Left colon (tissue), 2 donors: ENCODE measurements at places on chromosomes 5 and 9.

DNA sequence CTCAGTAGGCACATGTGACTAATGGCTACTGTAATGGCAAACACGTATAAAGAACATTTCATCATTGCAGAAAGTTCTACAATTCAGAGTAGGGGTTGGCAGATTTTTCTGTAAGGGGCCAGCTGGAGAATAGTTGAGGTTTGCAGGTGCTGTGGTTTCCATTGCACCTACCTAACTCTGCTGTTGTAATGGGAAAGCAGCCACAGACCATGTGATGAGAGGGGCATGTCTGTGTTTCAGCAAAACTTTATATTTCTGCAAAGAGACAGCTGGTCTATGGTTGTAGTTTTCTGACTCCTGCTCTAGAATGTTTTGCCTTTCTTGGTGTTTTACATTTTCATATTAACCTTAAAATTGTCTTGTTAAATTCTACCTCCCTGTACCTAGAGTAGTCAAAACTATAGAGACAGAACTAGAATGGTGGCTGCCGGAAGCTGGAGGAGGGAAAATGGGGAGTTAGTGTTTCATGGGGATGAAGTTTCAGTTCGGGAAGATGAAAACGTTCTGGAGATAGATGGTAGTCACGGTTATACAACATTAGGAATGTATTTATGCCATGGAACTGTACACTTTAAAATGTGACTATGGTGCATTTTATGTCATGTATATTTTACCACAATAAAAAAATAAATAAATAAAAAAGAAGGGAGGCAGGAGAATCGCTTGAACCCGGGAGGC is 44.3 kb downstream of the NUP214 start:
- no peak for DNase-seq

GRCh38 chr5:130893006-130893405 is 272.1 kb downstream of the HINT1 start:
- DNase-seq: no peak

DNA sequence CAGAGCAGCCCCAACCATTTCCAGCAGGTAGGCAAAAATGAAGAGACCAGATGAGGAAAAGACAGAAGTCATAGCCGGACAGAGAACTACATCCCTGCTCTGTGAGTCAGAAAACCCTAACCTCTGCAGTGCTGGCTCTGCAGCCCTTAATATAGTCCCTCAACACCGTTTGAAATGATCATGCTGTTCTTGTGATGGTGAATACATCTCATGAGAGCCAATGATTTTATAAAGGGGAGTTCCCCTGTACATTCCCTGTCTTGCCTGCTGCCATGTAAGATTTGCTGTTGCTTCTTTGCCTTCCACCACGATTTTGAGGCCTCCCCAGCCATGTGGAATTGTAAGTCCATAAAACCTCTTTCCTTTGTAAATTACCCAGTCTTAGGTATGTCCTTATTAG is 216.8 kb upstream of the RFX3 start:
- no peak for DNase-seq

- no peak for DNase-seq
Observed at GRCh38 chr5:58857609-58858008, 274.7 kb downstream of the RAB3C start.

DNA sequence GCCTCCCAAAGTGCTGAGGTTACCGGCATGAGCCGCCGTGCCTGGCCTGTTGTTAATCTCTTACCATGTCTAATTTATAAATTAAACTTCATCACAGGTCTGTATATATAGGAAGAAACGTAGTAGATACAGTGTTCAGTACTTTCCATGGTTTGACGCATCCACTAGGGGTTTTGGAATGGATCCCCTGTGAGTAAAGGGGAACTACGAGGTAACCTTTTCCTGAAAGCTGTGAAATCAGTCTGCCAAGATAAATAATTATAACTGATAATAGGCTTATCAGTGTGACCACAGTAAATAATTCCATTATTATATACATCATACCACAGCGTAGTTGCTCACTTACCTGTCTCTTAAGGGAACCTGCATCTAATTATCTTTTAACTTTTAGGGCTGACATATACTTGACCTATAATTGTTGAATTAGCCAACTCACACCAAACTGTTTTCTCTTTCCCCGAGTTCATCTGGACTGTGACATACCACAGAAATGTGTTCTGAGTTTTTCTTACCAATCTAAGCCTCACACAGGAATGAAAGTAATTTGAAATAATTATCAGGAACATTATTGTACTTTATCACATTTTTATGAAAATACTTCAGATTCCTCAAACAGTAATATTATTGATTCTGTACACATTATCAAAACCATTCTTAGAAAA is 42.9 kb downstream of the DAPK1 start:
- DNase-seq: no peak

- no peak for DNase-seq
Observed at GRCh38 chr9:134544388-134545214, 97.0 kb upstream of the COL5A1 start.

DNA sequence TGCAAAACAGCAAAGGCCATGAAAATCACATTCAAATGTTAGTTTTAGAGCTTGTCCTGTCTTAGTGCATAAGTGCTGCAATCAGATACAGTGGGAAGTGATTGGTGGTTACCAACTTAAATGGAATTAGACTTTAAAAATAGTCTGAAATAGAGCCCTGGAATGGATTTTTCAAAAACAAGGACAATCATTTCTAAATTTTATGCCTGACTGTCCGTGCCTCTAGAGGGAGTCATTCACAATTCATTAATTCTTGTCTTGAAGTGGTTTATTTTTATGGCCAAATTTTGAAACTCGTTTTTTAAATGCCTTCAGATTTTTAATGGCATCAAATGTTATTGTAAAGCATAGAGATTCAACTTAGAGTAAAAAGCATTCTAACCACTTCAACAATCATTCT is 561.8 kb upstream of the DAB2 start:
- DNase-seq: no peak

DNA sequence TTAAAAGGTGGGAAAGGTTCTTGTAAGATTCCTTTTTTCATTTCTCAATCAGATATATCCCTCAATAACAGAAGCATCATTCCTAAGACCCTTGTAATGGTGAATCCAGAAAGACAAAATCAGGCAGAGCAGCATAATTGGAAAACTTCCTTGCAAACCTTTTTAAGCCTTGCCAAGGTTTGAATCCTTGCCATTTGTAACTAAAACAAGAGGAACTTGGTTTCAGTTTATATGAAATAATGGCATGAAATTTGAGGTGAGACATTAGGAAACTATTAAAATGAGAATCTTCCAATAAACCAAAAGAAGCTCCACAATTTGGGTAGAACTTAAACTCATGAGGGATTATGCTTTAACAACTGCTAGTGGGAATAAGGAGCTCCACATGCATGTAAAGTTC is 384.7 kb upstream of the SMC2 start:
- no peak for DNase-seq

- peak; percentile 67 for DNase-seq
Observed at GRCh38 chr5:124743602-124744169, 2.8 kb downstream of the ZNF608 start.

DNA sequence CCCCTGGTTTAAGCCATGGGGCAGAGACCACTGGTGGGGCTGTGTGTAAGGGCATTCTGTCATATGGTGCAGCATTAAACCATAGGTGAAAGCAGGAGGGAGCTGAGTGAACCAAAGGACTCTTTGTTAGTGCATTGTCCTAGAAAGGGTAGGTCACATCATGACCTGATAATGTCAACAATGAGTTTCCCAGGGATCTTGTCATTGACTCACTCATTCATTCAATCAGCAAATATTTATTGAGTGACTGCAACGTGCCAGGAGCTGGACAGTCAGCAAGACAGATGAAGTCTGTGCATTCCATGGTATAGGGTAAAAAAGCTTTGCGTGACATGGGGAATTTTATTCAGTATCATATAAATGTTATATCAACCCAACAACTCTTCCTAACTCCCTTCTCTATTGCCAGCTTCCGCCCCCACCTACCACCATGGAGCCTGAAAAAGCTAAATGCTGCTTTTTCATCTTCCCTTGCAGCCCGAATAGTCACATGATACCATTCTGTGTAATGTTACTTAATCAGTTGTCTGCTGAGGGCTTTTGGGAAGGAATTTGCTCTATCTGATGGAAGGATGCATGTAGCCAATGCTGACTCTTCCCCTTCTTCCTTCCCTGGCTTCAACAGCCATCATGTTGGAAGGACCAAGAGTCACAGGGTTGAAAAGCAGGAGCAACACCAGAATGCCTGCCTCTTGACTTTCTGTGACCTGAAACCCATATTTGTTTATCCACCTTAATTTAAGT is 11.5 kb upstream of the OTULINL start:
- DNase-seq: no peak

DNA sequence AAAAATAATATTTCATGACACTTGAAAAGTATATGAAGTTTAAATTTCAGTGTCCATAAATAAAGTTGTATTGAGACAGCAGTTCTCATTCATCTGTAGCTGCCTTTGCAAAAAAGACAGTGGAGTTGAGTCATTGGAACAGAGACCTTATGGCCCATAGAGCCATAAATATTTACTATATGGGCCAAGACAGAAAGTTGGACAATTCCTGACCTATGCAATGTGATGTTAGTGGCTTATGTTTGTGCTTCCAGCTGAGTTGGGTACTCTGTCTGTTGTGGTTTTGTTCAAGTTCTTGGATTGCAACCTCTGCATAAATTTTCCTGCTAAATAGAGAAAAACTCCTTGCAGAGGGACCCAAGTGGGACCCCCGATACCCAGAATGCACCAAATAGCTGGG is 69.8 kb downstream of the KCNIP1 start:
- DNase-seq: no peak

DNA sequence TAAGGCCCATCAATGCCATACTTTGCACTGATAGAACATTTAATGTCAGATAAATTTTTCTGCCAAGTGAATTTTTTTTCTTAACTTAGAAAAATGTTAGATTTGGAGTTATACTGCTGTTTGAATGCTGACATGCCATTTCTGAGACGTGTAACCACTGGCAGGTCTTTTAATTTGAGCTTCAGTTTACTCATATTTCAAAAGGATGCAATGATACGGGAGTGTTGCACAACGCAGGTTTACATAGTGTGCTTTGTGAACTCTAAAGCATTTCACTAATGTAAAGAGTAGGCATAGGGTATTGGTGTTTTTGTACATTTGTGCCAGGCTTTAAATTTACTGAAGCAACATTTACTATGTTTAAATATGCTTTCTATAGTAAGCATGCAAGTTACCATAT is 4.2 kb downstream of the ZBTB43 start:
- DNase-seq: no peak

DNA sequence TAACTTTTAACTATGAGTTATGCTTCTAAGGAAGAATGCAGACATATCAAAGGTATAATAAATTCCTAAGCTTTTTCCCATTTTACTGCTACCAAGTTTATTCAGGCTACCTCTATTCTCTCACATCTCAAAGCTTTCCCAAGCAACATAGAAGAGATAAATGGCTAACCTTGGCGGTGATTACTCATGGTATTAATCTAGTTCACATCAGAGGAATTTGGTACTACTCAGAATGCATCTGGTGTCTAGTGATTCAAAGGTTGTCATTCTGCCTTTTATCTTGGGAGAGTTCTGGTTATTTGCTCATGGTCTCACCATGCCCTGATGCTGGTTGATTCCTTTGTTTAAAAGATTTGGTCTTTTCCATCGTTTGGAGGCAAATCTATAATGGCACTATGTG is 182.7 kb downstream of the TAF11L14 start:
- DNase-seq: no peak

- no peak for DNase-seq
Observed at GRCh38 chr5:41809128-41809527, 61.1 kb downstream of the OXCT1 start.

DNA sequence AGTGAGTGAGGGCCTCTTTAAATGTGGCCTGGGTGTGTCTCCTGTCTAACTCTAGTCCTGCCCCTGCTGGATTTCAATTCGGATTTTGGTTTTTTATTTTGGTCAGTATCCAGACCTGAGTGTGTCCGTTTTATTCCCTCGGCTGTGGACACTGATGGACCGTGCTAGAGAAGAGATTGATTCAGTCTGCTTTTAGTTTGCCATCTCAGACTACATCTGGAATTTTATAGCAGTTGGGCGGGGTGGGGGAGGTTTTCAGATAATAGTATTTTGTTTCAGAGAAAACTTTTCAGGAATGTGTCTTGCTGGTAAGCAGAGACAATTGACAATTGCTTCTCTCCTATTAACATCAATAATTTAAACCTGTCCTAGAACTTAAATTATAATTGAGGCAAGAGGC is 308.1 kb downstream of the ARHGAP26 start:
- no peak for DNase-seq

GRCh38 chr9:96874947-96875460 is 20.7 kb upstream of the ZNF782 start:
- DNase-seq: peak; percentile 83

DNA sequence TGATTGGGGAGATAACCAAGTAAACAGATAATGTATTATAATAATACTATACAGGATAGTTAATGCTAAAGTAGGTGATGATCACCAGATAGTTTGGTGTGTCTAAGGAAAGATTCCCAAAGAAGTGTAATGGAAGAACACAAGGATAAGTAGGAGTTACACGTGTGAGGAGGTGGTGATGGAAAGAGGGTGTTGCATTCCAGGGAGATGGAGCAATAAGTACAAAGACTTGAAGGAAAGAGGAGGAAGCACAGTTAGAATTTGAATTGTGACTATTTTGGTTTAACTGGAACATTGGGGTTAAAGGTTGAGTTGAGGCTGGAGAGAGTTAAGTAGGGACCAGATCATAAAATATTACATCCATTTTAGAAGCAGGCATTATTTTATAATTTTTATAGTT is 76.9 kb downstream of the IPO11 start:
- no peak for DNase-seq

- DNase-seq: no peak
Observed at GRCh38 chr5:117947836-117948235, 1040.5 kb downstream of the DTWD2 start.

DNA sequence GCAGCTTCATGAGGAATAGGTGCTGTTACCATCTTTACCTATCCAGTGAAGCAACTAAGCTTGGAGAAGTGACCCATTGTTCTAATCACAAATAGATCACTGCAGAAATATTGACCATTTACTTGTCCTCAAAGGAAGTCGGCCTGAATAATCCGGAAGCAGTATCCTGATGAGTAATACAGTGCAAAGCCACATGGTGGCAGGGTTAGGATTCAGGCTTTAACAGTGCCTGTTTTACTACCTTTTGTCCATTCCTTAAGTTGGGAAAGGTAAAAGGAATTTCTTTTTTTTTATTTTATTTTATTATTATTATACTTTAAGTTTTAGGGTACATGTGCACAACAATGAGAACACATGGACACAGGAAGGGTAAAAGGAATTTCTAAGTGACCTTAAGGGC is 336.3 kb downstream of the KDM4C start:
- no peak for DNase-seq

- no peak for DNase-seq
Observed at GRCh38 chr5:125150041-125150669, 403.7 kb upstream of the ZNF608 start.

- no peak for DNase-seq
Observed at GRCh38 chr9:89360465-89360864, 42.2 kb downstream of the SECISBP2 start.
